CD4-positive, alpha-beta T cell treated with Interleukin-2 at 100 ng/mL for 4 hours (primary cell): ENCODE measurements at places on chromosomes 6 and 20.

DNA sequence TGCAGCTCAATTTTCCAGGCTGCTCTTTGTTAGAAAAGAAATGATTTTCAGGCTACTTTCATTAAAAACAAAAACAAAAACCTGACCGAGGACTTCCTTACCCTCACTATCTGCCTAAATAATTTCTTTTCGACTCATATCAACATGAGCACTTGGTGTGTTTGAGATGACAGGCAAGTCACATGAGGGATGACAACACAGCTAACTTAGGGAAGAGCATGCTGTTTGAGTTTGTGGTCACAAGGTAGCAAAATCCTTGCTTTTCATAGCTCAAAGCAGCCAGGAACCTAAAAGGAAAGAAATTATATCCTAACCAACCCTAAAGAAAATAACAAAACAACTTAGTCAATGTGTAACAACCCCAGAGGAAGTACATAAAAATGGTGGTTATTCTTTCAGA, 459.5 kb downstream of the KIF16B start:
- DNase-seq = no peak

DNA sequence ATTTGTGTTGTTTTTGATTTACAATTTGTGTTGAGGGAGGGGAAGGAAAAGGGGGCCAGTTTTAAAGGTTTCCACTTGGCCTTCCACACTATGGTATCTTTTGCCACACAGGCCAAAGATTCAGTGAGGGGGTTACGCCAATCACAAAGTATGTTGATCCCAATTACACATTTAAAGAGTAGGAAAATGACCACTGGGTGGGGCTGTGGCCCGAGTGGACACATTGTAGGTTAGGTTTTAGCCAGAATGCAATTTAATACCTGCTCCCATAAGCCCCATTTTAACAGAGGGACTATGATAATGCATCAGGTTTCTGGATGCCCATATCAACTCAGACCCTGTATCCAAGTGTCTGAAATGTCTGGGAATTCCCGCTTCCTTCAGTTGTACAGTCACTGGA, 15.6 kb downstream of the VGLL2 start:
- DNase-seq = no peak

DNA sequence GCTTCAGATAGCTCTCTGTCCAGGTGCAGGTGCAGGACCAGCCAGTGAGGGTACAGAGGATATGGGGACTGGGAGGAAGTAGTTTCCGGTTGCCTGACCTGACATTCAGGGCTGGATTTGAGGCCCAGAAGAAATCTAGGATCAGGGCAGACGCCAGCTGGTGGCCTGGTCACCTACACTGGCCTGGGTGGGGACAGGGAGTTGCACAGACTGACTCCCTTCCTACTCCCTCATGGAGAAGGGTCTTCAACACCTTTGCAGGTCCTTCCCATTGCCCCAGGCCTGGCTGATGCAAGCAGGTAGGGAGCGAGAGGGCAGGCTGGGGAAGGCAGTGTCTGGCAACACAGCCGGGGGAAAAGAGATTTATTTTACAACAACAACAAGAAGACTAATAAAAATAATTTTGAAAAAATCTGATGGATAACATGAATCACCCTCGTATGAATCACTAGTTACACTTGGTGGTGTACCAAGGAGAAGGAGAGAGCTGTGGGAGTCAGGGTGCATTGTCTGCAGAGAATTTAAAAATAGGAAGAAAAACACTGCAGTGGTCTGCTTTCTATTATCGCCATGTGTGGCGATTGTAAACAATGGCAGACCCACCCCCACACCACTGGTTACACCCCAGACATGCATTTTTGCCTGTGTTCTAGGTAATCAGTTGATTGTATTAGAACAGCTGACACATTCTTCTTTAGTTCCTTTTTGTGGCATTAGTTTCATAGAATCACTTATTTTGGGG, 62.3 kb upstream of the SNX9 start:
- DNase-seq = no peak

- DNase-seq = no peak
These were observed 526.5 kb downstream of the NKAIN2 start for GRCh38 chr6:124330197-124330596.

DNA sequence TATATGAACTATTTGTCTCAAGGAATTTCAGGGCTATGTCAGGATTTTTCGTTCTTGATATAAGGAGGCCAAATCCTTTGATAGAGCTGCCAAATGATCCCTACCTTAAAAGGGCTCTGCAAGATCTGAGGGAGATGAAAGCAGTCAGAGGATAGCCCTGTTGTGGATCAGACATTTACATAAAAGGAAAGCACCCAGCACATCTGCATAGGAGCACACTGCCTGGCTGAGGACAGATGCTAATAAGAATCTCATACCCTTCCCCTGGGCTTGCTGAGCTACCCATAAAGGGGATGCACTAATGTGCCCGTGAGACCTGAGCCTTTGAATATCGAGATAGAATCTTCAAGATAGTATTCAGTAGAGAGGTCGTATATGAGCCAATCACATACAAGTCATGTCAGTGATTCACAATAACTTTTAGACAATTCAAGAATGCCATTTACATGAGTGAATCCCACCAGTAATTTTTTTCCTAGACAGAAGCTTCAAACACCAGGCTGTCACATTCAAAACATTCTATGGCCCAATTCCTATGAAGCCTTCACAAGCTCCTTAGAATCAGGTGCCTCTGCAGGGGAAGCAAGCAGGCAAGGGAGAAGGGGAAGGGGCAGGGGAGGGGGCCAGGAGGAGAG, 71.1 kb downstream of the STMND1 start:
- no peak for DNase-seq

- no peak for DNase-seq
These were observed 407.0 kb upstream of the SOX4 start for GRCh38 chr6:21186479-21187055.

- DNase-seq = peak; percentile 76
These were observed 60.4 kb upstream of the KLHL31 start for GRCh38 chr6:53725791-53726575.

DNA sequence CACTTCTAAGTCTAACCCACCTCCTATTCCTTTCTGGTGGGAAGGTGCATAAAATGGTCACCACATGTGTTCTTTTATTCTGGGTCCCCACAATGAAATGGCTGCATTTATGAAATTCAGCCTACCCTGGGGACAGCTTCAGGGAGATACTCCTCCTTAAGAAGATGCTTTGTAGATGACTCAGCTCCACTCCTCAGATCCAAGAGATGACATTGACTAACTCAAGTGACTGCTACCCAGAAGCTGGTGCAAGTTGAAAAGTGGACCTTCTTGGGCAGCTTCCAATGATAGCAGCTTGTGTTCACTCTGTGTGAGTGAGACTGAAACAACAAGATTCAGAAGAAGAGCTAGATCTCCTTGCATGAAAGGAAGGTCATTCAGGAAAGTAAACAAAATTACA, 113.4 kb downstream of the SCP2D1 start:
- no peak for DNase-seq

GRCh38 chr20:3189561-3190131, 14.8 kb downstream of the DDRGK1 start:
- DNase-seq = no peak

GRCh38 chr6:2937627-2938003, 33.8 kb downstream of the SERPINB6 start:
- no peak for DNase-seq
